Cerebellum (tissue), 4 donors: ENCODE measurements at places on chromosomes 4 and X. TPM values are rescaled to one million over a fixed set of nuclear protein-coding genes. Genes with fewer than 3 reads are reported as not detected.
A peak's percentile ranks its signal among the peaks of the same experiment; 100 is the strongest.

DNA sequence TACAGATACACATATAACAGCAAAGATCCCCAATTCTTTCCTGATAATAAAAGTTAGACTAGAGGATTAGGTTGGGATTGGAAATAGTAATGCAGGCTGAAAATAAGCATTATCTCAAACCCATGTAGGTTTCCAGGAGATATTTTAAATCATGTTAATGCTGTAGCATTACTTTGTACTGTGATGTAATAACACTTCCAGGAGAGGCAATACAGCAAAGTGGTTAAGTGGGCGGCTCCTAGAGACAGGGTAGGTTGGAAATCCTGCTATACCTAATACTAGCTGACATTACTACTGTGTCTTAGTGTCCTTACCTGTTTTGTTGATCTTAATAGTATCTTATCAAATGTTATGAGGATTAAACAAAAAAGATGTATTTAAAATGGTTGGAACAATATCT lies 9.6 kb downstream of the PAICS start:
- DNase-seq, result no peak

DNA sequence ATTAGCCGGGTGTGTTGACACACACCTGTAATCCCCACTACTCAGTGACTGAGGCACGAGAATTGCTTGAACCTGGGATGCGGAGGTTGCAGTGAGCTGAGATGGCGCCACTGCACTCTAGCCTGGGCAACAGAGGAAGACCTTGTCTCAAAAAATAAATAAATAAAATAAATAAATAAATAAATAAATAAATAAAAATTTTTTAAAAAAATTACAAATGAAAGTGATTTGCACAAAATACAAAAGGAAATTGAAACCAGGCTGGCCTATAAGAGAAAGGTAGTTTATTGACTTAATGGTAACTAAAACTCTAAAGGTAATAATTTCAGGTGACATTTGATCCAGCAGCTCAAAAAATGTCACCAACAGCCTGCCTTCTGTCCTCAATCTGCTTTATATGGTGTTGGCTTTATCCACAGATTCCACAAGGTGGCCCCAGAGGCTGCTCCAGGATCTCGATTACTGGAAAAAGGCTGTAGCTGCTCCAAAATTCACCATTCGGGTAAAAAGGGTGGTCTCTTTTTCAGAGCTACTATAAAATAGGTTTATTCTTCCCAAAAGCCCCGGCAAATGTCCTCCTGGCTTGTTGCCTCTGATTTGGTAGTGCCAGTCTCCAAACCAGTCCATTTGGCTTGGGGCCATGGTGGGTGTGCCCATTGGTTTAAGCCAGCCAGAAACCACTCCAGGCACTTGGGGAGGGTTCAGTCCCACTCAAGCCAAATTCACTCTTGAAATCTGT lies 61.4 kb upstream of the TRIM2 start:
- peak; percentile 85 for DNase-seq

DNA sequence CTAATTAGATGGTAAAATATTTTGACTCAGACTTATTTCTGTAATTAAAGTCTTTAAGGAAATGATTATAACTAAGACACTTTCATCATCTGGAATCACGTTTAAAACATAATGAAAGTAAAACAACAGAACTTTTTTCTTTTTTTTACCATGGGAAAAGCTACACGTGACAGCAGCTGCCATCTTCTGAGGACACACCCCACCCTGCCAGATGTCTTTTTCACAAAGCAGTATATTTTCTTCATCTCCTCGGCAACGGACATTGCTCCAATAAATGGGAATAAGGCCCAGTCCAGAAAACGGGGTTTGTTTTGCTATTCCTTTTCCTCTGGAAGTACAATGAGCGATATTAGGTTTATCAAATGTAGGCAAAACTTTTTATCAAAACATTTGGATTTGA lies 17.5 kb downstream of the PRSS12 start:
- no peak for DNase-seq

The SULT1E1 gene
- total RNA-seq, result 18.1 TPM
